GM04503 (cell line): ENCODE measurements at places on chromosomes 16 and 17.

- DNase-seq, result no peak
Measured at GRCh38 chr16:89958596-89958995, 10.0 kb downstream of the DEF8 start.

- DNase-seq, result no peak
Measured at GRCh38 chr16:24634919-24635318, 94.5 kb upstream of the TNRC6A start.

- no peak for DNase-seq
Measured at GRCh38 chr16:50954469-50954868, 196.6 kb downstream of the SALL1 start.

- no peak for DNase-seq
Measured at GRCh38 chr16:2009164-2009711, 383 bp downstream of the ZNF598 start.

DNA sequence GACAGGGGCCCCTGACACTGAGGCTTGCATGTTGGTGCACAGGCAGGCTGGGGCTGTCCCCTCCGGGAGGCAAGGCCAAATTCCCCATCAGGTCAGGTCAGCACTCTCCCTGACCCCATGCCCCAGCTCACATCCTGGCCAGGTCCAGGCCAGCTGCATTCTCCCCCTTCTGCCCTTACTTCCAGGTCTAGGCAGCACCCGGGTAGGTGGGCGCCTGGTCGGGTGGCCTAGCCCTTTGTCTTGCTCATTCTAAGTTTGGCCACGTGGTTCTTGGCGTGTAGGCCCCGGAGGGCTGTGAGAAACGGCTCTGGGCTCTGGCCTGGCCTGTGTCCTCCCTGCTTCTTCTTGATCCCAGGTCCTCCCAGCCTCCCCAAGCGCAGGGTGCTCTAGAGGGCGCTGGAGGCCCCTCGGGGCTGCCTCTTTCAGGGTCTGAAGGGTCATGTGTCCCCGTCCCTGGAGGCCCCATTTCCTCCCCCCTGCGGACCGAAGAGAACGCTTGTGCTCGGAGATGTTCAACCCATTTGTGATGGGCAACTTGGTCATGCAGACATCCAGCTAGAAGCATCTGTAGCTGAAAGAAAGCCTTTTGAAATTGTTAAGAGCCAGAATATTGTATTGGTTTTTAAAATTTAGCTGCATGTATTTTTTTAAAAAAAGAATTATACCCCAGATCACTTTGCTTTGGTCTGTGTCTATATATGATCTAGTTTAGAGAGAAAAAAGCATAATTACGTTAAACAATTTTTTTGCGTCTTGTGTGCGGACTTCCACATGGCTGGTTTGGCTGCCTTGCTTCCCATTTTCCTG is 6.7 kb downstream of the BAHCC1 start:
- no peak for DNase-seq

- no peak for DNase-seq
Measured at GRCh38 chr17:62920300-62920699, 45.7 kb upstream of the TANC2 start.

GRCh38 chr17:38456031-38456815 is 28.0 kb downstream of the ARHGAP23 start:
- no peak for DNase-seq

GRCh38 chr16:68768771-68769170 is 31.7 kb downstream of the CDH1 start:
- DNase-seq, result no peak

DNA sequence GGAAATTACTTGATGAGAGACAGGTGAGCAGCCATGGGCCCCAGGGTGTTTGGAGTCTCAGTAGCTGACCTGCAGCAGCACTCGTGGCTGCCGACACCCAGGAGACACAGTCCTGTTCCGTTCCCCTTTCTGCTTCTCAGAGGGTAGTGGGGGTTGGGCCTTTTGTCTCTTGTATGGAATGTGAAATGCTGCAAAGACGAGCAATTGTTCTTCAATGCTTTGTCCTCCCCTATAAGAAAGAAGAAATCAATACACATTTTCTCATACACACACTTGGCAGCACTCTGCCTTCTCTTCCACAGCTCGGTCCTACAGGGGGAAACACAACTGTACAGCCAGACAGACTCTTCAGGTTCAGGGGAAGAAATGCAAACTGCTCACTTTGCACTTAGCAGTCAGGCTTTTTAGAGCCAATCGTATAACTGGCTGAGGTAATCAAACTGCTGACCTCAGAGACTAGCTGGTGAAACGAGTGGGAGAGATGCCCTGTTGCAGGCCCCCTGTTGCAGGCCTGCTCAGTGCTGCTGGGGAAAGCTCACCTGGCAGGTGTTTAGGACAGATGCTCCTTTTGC is 96.7 kb downstream of the AATF start:
- no peak for DNase-seq

GRCh38 chr16:9816644-9817043 is 365.6 kb downstream of the GRIN2A start:
- DNase-seq, result no peak

DNA sequence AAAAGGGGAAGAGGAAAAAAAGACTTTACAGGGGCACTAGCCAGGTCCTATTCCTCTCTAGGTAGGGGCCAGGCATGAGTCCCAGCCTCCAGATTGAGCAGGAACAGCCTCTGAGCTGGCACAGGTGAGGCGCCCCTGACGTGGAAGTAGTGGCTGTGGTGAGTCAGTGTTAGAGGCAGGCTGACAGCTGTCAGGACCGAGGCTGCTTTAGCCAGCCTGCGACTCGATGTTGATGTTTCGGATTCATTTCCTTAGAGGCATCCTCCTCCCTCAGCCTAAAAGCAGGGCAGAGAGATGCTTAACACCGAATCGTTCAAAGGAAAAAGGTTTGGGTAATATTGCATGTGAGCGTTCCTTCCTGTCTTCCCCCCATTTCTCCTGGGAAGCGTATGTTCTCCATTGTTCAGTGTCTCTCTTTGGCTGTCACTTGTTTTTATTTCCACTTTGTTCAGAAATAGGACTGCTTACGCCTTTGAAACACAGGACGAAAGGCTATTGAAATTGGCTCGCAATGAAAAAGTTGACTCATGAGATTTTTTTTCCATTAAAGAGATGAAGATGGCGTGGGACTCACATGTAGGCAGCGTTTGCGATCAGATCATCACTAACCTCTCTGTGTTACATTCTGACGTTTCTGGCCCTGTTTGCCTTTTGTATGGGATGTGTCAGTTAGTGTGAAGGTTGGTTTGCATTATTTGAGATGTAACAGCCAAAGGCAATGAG is 1.3 kb downstream of the KIAA0513 start:
- peak; percentile 34 for DNase-seq

- no peak for DNase-seq
Measured at GRCh38 chr17:58324409-58325288, 3.9 kb downstream of the TSPOAP1 start.

GRCh38 chr17:50608700-50609379 is 25.8 kb upstream of the ABCC3 start:
- no peak for DNase-seq

GRCh38 chr17:21419299-21420239 is 43.4 kb downstream of the KCNJ12 start:
- DNase-seq, result no peak
